ENCODE measurements at places on chromosomes 2 and 18.

DNA sequence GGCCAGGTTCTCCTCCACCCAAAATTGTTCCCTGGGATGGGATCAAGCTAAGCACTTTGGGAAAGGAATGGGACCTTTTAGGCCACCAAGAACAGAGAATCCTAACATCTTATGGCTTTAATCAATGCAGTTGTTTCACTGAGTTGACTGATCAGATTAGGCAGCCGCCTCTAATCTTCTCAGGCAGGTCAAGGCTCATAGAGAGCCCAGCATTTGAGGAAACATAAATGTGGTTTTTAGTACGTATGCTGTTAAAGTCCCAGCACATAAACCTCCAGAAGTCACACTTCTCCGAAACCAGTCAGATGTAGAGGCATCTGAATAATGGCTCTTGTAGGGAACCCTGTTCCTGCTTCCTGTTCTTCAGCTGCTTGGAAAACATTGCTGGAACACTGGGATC is 99.5 kb upstream of the RMDN2 start:
- DNase-seq, result no peak

DNA sequence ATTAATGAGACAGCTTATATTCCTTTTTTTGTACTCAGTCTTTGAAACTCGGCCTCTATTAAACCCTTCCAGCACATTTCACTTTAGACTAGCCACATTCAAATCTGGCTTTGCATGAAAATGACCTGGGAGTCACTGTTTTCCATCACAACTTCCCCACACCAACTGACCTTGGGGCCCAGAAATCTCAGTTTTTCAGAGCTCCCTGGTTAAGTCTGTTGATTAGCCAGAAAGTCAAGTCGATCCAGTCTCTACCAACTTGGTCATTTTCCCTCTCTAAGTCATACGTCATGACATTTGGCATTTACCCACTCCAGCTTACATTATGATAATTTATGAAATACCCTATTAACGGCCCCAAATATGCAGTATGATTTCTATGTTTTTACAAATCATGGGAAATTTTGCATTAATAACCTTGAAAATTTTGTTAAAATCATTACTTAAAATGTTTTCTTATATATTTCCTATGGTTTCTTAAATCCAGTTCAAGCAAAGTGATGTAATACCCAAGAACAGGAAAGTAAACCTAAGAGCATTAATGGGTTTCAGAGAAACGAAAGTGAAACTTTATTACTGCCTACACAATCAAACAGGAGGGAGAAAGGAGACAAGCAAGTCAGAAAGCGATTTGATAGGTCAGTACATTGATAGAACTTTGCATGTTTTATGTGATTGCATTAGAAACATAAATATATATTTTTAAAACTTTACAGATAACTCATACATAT is 77.1 kb downstream of the SPATS2L start:
- DNase-seq, result no peak

DNA sequence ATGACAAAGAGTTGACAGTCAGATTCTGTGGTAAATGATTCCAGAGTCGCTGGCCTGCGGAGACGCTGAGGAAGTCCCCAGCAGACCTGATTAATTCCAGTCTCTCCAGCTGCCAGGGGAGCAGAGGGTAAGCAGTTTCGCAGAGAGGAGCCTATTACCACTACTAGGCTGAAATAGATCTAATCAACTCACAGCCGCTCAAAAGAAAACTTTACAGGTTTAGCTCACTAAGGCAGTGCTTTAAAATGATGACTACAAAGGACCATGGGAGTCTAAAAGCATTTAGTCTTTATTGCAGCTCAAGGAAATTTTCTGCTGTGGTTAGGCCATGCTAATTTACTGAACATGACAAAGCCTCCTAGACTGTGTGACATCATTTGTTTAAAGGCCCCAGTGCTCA is 445.6 kb upstream of the POU3F3 start:
- no peak for DNase-seq

DNA sequence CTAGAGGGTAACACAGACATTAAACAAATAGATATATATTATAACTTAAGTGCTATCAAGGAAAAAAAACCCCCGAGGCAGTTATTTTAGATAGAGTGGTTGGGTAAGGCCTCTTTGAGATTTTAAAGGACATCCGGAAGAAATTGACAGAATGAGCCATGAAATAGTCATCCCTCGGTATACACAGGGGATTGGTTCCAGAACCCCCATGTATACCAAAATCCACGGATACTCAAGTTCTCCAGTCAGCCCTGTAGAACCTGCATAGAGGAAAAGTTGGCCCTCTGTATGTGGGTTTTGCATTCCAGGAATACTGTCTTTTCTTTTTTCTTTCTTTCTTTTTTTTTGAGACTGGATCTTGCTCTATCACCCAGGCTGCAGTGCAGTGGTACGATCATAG is 2.0 kb downstream of the DHX57 start:
- no peak for DNase-seq

- DNase-seq, result no peak
These were observed 467.8 kb downstream of the ZEB2 start for GRCh38 chr2:144052083-144052482.

DNA sequence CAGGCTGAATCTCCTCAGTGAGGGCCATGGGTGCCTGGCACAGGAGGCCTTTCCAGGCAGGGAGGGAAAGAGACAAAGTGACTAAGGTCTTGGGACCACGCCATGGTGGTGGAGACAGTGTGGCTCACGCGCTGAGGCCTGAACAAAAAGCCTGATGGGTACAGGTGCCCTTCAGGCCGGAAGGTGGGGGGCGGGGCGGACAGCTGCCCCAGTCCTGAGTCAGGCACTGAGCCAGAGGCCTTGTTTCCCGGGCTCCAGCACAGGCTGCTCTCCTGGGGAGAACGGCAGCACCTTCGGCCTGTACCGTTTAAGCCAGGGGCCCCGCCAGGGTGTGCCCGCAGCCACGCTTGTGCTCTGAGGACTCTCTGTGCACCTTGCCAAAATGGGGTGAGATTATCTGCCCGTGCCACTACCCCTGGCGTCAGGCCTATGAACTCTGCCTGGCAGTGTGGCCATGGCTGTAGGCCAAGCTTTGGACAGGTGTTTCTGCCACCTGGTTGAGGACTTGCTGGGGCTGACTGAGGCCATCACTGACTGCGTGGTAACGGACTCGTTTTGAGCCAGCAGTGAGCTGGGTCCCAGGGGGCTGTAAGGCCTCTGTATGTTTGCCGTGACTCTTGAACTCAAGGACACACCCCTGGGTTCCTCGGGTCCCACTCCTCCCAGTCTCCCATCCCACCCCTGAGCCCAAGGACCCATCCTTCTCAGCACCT is 31.7 kb upstream of the DNMT3A start:
- DNase-seq, result peak; percentile 89

- DNase-seq, result no peak
These were observed 49.0 kb downstream of the VSNL1 start for GRCh38 chr2:17589406-17590035.

- DNase-seq, result no peak
These were observed 13.0 kb upstream of the TET3 start for GRCh38 chr2:73971722-73972121.

GRCh38 chr18:45007531-45007930 is 326.8 kb downstream of the SETBP1 start:
- no peak for DNase-seq

- no peak for DNase-seq
These were observed 69.3 kb downstream of the MBP start for GRCh38 chr18:77063260-77063659.

DNA sequence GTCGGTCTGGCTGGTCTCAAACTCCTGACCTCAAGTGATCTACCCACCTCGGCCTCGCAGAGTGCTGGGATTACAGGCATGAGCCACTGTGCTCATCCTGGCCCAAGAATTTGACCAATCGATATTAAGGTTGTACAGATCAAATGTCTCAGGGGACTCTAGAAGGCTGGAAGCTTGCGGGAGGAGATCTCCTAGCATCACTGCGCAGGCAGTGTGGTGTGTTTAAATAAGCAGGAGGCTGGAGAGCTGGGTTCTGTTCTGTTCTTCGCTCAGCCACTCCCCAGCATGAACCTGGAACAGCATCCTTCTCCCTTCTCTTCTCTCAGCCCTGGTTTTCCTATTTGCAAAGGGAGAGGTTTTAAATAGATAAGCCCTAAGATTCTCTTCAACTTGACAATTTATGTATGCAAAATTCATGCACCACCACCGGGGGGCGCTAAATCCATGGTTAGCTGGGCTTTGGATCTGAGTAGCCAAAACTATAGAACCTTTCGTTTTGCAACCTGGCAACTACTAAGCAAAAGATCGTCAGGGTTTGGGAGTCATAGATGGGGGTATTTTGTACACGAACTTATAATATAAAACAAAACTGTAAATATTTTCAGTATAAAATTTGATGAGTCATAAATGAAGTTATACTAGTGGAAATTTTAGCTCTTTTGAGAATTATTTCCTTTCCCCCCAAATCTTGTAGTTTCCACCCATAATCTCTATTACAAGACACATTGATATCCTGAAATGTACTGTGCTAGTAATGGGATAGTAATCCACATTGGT is 60.6 kb downstream of the SLC16A14 start:
- peak; percentile 18 for DNase-seq
